ENCODE measurements at places on chromosomes 16 and 17. TPM values are rescaled to one million over a fixed set of nuclear protein-coding genes. Genes with fewer than 3 reads are reported as not detected.

DNA sequence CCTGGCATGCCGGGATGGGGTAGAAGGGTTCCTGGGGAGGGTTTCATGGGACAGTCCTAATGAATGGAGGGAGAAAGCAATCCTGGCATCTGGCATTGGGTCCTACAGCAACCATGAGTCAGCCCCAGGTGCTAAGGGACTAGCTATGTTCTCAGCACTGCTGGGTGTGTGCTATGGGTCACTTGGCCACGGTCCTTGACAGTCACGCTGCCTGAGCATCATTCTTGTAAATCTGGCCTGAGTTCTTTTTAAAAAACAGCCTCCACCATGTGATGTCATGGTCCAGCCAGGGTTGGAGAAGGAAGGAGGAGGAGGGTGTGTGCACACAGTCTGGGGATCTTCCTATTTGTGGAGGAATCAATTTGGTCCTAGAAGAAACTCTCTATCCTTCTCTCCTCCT, 6.2 kb upstream of the RAMP2 start:
- no peak for DNase-seq

GRCh38 chr16:81686391-81687130, 92.5 kb upstream of the PLCG2 start:
- DNase-seq, result no peak

DNA sequence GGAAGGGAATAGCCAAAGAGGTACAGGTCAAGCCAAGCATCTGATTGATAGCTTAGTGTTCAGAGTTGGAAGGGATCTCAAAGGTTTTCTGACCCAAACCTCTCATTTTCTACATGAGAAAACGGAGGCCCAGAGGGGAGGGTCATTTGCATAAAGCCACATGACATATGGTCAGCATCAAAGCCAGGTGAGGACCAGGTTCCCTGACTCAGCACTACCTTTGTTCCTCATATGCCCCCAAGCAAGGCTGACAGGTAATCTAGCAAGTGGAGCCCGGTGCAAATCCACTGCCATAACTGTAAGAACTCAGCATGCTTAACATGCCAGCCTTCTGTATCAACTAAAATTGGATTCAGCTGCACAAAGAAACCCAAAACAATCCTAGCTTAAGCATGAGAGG, 28.2 kb upstream of the CCL1 start:
- DNase-seq, result no peak

The HIC1 gene
- total RNA-seq, result not detected

The CDK3 gene
- 0.49 TPM for total RNA-seq

The C1QTNF8 gene
- not detected for total RNA-seq

The TEKT5 gene
- total RNA-seq, result not detected

Data from H4 (cell line).